ENCODE measurements at places on chromosomes 6 and 20. TPM values are rescaled to one million over a fixed set of nuclear protein-coding genes. Genes with fewer than 3 reads are reported as not detected.

RPS21 gene
- 432 TPM for total RNA-seq

COL9A3 gene
- total RNA-seq: 4.0 TPM

SNRNP48 gene
- 7.6 TPM for total RNA-seq

KIAA0408 gene
- total RNA-seq: 0.13 TPM

SASH1 gene
- 14.0 TPM for total RNA-seq

- DNase-seq: no peak
These were observed 98.7 kb downstream of the BACH2 start for GRCh38 chr6:90197854-90198496.

DNA sequence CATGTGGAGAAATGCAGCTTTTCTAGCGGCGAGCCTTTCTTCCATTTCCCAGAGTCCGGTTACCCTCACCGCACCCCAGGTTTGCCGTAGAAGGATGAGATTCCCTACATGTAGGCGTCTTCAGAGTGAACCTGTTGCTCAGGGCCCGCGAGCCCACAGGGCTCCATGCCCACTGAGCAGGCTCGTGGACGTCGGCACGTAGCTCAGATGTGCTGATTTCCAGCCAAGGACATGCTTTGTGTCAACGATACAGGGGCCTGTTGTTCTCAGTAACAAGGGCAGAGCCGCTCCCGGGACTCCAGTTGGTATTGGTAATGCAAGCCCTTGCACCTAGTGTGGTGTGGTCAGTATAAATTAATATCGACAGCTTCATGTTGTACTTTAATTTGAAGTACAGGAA, 159.6 kb downstream of the MTHFD1L start:
- no peak for DNase-seq

DNA sequence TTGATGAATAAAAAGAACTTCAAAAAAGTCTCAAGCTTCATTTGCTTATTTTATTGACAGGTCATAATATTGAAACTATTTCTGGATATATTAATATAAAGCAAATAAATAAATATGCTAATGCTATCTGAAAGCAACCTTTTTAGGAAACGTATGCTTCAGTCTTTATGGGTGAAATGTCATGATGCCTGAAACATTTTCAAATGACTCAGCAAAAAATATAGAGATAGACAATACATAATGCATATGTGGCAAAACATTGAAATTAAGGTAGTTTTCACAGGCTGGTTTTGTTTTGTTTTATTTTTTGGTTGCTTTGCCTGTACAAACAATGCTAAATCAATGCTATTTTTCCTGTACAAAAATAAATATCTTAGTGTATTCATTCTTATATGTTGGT, 194.4 kb upstream of the PLCB4 start:
- no peak for DNase-seq

DNA sequence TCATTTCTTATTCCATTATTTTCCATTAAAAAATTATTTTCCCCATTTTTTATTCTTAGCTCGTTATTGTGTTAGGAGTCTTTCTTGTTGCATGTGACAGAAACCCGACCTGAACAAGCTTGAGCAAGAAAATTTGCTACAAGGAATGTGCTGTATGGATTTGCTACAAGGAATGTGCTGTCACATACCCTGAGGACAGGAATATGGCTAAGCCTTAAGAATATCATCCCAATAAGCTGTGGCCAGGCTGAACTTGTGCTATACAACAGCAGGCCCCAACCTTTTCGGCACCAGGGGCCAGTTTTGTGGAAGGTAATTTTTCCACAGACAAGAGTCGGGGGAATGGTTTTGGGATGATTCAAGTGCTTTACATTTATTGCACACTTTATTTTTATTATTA, 114.0 kb downstream of the TRMT11 start:
- DNase-seq: no peak

- no peak for DNase-seq
These were observed 228.8 kb upstream of the ECI2 start for GRCh38 chr6:4364172-4364571.

DNA sequence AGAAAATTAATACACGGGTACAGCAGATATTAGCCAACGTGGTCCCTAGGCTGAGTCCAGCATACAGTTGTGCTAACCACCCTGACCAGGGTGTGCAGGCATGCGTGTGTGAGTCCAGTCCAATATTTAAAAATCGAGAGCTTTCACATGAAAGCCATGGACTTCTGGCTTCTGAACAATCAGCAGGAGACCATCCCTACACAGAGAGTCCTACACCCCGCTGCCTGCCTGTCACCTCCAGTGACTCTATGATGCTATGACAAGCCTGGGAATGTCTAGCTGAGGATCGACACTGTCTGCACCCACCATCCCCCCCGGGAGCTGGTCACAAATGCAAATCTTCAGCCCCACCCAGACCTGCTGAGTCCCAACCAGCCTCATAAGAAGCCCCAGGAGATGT, 7.9 kb downstream of the ACSS1 start:
- peak; percentile 34 for DNase-seq

DNA sequence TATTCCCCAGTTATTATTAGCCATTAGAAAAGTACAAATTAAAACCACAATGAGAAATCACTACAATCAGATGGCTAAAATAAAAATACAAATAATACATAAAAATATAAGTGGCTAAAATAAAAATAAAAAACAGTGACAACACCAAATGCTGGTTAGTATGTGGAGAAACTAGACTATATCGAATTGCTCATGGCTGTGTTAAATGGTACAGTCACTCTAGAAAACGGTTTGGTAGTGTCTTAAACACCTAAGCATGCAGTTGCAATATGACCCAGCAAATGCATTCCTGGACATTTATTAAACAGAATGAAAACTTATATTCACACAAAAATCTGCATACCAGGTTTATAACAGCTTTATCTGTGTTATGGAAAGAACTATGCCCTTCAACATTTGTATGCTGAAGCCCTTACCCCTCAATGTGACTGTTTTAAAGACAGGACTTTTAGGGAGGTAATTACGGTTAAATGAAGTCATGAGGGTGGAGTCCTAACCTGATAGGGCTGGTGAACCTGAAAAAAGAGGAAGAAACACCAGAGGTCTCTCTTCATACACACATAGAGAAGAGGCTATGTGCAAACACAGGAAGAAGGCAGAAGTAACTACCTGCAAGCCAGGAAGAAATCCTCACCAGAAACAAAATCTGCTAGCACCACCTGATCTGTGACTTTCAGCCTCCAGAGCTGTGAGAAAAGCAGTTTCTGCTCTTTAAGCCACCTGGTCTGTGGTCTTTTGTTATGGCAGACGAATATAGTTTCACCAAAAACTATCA, 84.9 kb downstream of the ASCC3 start:
- no peak for DNase-seq

DNA sequence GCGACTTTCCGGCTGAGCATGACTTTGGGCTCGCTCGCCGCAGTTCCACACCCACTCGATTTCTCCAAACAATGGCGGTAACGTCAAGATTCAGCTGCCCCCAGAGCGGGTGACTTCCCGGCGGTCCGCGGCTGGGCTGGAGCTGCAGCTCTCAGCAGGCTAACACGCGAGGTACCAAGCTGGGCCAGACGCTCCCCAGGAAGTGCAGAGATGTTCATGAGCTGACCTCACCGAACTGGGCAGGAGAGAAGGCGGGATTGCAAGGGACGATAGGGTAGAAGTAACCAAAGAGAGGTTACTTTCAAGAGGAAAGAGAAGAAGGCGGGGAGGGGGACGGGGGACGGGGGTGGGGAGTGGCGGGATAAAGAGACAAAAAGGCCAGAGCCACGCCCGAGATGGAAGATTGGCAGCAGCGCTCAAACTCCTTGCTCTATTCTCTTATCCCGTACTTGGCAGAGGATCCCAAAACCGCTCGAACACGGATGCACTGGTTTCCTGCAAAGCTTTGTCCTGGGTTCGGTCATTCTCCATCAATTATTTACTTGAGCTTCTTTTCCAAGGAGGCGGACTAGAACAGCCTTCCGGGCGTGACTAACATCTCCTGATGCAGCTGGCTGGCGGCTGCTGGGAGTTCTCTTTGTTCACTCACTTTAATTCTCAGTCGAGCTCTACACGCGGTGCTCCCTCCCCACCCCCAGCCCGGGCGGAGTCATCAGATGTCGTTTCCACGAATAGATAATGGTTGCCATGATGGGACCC, at the start of gene MTCL3:
Gene MTCL3 (minus strand): TSS at position 626 of the 759 bp plus-strand sequence.
- DNase-seq: no peak

GRCh38 chr6:155454471-155454870, 1.2 kb downstream of the NOX3 start:
- DNase-seq: no peak

DNA sequence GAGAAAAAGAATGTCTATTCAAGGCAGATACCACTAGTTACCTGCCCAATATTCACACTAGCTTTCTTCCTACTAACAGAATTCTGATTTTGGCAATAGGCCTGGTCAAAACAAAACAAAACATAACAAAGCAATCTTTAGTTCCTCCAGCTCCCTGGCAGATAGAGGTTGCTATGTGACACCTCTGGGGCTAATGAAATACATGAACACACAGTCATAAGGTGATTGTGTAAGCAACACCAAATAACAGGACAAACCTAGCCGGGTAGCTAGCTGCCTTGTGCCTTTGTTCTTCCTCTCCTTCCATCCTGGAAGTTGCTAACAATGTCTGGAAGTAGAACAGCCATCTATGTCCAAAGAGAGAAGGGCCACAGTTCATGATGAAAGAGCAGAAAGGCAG, 6.0 kb upstream of the HMGN3 start:
- DNase-seq: no peak

DNA sequence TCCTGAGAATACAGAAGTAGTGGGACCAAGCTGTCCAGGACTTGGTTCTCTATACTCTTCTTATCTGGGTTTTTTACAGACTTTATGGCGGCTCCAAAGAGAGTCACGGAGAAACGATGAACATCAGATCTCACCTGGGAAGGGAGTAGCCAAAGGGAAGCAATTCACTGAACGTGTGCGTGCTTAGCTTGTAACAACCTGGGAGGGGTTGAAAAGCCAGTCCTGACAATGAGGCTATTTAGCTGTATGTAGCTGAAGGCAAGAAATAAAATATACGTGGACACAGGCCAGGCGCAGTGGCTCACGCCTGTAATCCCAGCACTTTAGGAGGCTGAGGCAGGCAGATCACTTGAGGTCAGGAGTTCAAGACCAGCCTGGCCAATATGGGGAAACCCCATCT, 18.2 kb upstream of the RBL1 start:
- DNase-seq: no peak

- DNase-seq: no peak
These were observed 33.5 kb upstream of the LGSN start for GRCh38 chr6:63353286-63353630.

- no peak for DNase-seq
These were observed 33.4 kb downstream of the TRAF3IP2 start for GRCh38 chr6:111572216-111572706.

GRCh38 chr6:15674690-15675386, 12.0 kb upstream of the DTNBP1 start:
- no peak for DNase-seq

DNA sequence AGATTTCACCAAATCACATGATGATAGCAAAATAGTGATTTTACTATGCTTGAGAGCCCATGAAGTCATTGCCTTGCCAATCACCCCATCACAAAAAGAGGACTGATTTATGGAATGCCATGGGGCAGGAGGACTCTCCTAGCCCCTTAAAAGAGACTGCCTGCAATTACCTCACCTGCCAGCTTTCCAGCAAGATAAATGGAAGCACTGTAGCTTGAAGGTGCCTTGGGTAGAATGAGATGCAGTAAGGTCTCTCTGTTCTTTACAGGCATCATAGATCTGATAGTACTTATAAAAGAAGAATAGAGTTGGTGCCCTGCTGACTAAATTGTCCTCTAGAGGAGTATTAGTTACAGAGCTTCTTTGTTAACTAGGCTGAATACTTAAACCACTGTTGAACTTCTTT, 242.3 kb downstream of the TMEM242 start:
- no peak for DNase-seq

DNA sequence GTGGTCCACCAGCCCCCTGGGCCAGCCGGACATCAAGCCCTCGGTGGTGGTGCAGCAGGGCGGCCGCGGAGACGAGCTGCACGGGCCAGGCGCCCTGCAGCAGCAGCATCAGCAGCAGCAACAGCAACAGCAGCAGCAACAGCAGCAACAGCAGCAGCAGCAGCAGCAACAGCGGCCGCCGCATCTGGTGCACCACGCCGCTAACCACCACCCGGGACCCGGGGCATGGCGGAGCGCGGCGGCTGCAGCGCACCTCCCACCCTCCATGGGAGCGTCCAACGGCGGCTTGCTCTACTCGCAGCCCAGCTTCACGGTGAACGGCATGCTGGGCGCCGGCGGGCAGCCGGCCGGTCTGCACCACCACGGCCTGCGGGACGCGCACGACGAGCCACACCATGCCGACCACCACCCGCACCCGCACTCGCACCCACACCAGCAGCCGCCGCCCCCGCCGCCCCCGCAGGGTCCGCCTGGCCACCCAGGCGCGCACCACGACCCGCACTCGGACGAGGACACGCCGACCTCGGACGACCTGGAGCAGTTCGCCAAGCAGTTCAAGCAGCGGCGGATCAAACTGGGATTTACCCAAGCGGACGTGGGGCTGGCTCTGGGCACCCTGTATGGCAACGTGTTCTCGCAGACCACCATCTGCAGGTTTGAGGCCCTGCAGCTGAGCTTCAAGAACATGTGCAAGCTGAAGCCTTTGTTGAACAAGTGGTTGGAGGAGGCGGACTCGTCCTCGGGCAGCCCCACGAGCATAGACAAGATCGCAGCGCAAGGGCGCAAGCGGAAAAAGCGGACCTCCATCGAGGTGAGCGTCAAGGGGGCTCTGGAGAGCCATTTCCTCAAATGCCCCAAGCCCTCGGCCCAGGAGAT, 1.0 kb downstream of the POU3F2 start:
- no peak for DNase-seq

DNA sequence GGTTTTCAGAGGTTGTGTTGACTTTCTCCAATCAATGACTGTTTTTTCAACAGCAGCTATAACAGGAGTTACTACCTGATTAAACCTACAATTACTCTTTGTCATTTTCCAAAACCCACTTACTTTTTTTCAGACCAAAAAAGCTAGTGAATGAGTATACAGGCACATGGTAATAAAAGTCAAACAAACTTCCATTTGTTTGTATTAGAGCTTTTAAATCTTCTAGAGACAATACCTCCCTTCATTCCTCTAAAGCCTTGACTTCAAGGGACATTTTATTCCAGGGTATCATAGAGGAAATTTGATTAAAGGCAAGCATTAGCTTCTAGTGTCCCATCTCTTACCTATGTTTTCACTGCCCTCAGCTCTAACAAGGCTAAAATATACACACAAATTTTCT, 52.7 kb downstream of the IL22RA2 start:
- DNase-seq: no peak

- no peak for DNase-seq
These were observed 4.6 kb downstream of the MDGA1 start for GRCh38 chr6:37693079-37693478.

DNA sequence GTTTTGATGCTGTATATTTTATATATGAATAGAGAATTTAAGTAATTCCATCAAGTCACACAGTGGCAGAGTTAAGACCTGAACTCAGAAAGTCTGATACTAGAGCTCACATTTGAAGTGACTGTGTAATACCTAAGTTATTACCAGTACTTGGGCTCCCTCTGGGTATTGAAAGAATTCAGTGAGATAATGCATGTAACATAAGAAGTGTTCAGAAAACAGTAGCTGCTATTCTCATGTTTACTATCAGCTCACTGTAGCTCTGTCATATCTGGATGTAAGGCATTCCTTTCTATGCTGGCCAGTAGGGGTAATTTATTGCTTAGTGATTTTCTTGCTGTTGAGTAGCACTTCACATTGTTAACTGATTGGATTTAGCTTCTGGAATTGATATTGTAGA, 44.6 kb downstream of the NKX2-4 start:
- no peak for DNase-seq
